Peyer's patch (tissue), 4 donors: ENCODE measurements at places on chromosomes 16 and 17.

DNA sequence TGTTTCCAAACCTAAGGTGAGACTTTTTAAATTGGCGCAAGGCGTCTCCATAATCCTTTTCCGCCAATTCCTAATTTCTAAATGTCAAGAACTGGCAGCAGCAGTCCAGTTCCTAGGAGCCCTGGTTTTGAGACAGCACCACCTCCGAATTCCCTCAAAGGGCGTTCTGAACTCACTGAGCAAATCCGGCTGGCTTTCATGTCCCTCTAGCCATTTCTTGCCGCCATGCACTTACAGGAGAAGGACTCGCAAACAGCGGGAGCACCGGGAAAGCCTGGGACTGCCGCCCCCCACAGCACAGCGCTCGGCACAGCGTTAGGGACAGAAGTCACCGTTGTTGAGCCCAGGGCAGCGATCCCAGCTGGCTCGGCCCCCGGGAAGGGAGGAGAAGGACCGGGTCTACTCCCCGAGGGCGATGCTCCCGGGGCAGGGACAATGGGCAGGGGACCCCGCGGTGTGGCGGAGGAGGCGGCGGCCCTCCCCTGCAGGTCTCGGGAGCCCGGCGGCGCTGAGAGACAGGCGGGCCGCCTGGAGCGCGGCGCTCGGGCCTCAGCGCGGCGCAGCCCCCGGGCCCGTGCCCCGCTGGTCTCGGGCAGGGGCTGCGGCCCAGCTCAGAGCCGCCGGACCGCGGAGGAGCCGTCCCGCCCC is 545 bp downstream of the ARHGAP17 start:
- peak; percentile 28 for DNase-seq

DNA sequence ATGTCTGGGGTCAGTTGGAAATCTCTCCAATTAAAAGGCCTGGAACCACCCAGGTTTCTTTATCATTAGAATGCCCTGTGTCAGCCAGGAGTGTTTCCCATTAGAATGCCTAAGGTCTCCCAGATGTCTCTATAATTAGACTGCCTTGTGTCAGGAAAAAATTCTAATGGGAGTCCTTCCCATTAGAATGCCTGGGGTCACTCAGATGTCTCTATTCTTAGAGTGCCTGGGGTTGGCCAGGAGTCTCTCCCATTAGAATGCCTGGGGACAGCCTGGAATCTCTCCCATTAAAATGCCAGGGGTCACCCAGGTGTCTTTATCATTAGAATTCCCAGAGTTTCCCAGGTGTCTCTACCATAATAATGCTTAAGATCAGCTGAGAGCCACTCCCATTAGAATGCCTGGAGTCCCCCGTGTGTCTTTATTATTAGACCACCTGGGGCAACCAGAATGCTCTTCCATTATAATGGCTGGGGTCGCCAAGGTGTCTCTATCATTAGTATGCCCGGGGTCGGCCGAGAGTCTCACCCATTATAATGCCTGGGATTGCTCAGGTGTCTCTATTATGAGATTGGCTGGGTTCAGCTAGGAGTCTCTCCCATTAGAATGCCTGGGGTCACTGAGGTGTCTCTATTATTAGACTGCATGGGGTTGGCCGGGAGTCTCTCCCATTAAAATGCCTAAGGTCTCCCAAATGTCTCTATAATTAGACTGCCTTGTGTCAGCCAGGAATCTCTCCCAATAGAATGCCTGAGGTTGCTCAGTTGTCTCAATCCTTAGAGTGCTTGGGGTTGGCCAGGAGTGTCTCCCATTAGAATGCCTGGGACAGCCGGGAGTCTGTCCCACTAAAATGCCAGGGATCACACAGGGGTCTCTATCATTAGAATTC is 2254.6 kb downstream of the TP53TG3F start:
- no peak for DNase-seq

GRCh38 chr16:60608971-60609370 is 1427.3 kb downstream of the CDH8 start:
- DNase-seq: no peak

DNA sequence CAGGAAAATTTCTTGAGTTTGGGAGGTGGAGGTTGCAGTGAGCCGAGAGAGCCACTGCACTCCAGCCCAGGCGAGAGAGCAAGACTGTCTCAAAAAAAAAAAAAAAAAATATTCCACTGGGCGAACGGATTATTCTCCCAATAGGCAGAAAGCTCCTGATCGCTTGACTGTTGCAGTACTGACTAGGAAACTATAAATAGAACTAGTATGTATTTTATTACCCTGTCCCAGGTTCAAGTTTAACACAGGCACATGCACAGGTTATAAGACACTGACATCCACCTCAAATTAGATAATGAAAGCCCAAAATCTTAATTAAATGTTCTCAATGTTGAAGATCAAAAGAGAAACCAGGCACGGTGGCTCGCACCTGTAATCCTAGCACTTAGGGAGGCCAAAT is 11.5 kb downstream of the PARN start:
- DNase-seq: no peak

GRCh38 chr17:17510456-17511292 is 14.5 kb upstream of the RASD1 start:
- DNase-seq: no peak

- DNase-seq: no peak
Observed at GRCh38 chr16:67598527-67598926, 36.2 kb downstream of the CTCF start.

DNA sequence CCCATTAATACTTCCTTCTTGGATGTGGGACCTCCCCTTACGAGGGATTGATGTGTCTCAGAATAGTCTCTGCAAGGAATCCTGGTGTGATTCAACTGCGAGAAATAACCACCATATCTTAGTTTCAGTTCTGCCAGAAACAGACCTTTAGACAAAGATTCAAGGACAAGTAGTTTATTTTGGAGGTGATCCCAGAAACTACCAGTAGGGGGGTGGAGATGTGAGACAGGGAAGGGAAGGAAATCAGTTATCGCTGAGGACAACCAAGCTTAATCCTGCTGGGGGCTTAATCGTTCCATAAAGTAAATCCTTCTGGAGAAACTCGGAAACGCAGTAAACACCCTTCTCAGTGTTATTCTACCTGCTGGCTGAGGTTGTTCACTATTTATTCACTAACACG is 5.0 kb upstream of the SDR42E1 start:
- DNase-seq: no peak

- DNase-seq: no peak
Observed at GRCh38 chr17:41496803-41497484, 7.2 kb upstream of the KRT36 start.

DNA sequence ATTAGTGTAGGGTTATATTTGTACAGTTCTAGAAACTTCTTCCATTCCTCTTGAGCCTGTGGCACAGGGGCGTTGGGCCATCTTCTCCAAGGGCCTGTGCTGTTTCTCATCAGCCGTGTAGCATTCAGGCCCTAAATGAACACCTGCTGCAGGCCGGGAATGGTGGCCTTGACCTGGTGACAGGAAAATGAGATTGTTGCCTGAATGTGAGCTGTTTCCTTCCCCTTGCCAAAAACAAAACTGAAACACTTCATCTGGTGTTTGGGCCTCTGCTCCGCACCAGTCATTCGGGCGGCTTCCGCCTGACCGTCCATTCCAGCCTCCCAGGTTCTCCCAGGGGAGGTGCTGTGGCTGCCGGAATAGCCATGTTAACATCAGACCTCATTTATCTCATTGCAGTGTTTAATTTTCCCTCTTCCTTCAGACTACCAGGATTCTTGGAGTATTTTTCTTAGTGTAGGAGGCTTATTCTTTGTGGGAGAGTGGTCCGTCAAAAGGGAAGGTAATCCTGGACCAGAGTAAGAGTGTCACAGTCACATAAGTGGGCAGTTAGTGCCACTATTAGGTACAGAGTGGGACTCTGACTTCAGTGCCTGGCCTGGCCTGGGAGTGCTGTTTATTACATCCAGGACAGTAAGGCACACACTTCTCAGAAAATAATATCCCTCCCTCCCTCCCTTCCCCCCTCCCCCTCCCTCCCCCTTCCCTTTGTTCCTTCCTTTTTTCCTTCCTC is 61.9 kb downstream of the WWP2 start:
- no peak for DNase-seq

DNA sequence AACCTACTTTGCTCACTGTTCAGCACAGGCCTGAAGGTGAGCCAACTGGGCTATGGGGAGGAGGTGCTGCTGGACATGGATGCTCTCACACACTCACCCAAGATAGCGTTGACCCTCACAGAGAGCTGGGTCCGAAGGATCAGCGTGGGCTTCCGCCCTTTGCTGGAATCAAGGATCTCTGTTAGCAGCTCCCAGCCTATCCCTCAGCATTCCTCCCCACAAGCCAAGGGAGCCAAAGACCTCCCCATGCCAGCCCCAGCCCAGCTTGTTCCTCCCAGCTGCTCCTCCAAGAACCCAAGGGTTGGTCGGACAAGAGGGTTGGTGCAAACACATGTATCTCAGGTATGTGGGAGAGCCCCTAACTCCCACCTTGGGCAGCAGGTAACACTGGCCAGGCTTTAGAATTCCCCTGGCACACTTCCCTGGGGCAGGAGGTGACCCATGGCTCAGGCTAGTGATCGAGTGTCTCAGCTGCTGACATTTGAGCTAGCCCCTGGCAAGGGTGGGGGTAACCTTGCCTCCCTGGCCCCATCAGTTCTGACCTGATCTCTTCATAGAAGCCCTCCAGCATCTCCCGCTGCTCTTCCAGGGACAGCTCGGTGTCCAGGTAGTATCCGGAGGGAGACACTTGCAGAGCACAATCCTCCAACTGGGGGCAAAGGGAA is 8.3 kb downstream of the FHOD1 start:
- no peak for DNase-seq

DNA sequence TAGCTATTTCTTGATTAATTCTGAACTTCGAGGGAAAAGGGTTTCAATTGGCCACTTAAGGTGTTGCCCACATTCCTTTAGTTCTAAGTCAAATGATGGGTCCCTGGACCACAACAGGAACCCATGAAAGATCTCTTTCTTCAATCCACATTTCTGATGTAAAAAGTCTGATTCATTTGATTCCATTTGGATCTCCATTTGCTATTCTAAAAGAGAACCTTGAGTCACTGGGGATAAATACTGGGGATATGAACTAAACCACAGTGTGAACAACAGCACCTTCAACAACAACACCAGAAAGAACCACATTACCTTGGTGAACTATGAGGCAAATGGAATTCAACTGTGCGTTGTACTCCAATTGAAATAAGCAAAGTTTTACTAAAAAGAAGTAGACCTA is 108.9 kb upstream of the IRX5 start:
- no peak for DNase-seq
